ENCODE measurements at places on chromosomes 11 and 22.

- DNase-seq, result no peak
Observed at GRCh38 chr22:26471522-26471921, 12.1 kb downstream of the HPS4 start.

- DNase-seq, result no peak
Observed at GRCh38 chr22:29122041-29122440, 49.2 kb downstream of the KREMEN1 start.

- DNase-seq, result no peak
Observed at GRCh38 chr22:21765909-21766529, 30.4 kb upstream of the YPEL1 start.

GRCh38 chr22:24516301-24516737, 21.2 kb downstream of the UPB1 start:
- no peak for DNase-seq

- no peak for DNase-seq
Observed at GRCh38 chr11:94186342-94187203, 57.9 kb downstream of the PANX1 start.
